ENCODE measurements at places on chromosomes 4 and X. TPM values are rescaled to one million over a fixed set of nuclear protein-coding genes. Genes with fewer than 3 reads are reported as not detected.

- DNase-seq = no peak
Observed at GRCh38 chr4:164095313-164096110, 601.0 kb downstream of the TMA16 start.

DNA sequence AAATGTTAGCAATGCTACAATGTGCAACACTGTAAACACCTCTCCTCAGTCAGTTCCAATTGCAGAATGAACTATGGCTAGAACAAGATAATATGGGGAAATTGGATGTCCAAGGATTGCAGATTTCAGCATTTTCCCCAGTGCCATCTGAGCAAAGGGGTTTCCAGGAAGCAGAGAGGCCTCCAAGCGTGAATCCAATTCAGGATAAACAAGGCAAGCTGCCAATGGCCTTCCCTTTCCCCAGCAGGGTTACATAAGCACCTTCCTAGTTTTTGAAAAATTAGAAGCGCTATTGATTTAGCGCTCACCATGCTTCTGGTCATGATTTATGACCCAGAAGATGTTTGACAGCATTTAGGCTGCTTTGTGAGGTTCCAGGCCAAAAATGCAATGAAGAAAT is 223.0 kb upstream of the GATB start:
- DNase-seq = no peak

- no peak for DNase-seq
Observed at GRCh38 chr4:189787216-189788031, 153.2 kb upstream of the FRG1 start.

GRCh38 chr4:81255524-81255923 is 40.5 kb upstream of the PRKG2 start:
- DNase-seq = no peak

GRCh38 chrX:17535229-17535628 is 160.2 kb downstream of the NHS start:
- no peak for DNase-seq

DNA sequence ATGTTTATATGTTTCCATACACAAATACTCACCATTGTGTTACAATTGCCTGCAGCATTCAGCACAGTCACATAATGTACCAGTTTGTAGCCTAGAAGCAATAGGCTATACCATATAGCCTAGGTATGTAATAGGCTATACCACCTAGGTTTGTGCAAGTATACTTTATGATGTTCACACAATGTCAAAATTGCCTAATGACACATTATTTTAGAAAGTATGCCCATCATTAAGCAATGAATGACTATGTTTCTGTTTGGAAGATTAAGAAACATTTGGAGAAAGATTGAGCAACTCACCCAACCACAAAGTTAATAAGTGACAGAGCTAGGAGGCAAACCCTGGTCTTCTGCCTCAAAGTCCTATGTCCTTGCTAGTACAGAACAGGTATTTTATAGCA is 96.8 kb upstream of the GRIA3 start:
- DNase-seq = no peak

GRCh38 chrX:150977411-150978162 is 5.5 kb upstream of the HMGB3 start:
- DNase-seq = no peak

DNA sequence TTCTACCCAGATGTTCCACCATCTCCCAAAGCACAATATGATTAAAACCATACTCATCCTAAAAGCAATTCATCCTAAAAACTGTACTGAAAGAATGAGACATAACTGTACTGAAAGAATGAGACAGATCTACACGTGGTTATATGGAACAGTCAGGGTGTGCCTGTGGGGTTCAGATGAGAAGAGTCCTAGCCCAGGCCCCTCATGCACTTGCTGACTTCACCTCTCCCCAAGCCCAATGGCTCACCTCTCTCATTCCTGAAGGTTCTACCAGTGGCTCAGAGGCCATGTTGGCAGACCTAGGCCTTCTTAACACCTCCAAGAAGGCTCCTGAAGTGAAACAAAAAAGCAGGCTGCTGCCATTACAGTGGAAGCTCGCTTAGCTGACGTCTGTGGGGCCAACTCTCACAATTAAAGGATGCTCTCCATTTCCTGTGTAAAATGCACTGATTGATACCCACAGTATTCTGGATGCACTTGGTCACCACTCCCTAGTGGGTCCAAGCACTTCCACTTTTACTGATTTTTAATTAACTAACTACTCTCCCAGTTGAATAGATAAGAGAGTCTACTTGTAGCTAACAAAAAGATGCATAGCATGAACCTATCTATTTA is 3.8 kb downstream of the PLAC1 start:
- no peak for DNase-seq

DNA sequence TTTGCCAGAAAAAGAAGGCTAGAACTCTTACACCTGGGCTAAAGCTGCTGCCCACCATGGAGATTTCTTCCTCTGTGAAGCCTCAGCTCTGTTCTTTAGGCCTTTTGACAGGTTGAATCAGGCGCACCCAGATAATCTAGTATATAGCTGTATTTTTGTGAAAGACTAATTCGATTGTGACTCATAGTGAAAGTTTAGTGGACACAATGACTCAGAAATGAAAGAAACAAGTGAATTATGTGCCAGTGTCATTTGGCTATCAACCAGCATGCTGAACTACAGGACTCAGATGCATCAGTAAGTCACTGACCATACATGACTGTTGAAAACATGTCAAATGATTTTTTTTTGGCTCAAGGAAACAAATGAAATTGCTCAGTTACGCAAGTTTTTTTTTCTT is 425.4 kb downstream of the SLITRK2 start:
- DNase-seq = no peak

DNA sequence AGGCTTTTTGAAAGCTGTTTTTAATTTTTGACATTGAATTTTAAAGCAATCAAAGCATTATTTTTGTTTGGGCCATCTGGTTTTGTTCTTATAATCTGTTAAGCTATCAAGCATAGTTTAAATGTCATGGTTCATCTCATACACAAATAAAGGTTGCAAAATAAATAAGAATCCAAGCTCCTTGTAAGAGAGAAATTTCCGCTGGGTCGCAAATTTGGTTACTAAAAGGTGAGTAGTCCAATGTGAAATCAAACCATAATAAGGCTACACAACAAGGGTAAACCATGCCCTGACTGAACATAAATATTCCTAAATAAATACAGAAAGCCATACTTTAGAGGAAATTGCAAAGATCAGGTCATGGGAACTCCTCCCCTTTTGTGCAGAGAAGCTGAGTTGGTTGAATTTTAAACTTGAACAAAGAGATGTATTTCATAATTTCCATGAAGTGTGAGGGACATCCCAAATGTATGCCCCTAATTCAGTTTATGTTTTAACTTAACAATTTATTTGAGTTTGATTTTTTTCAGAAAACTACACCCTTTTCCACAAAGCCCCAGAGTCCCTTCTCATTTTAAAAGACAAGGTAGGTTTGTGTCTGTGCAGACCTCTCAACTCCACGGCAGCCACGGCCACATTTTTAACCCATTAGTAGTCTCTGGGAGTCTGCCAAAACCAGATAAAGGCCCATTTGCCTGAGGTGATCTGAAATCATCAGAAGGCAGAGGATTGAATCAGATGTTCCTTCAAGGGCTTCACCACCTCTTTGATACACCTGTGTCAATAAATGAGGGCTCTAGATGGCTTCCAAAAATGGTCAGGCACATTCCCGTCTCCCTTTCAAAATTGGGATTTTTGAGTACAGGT is 85.2 kb downstream of the PLAC1 start:
- DNase-seq = no peak

Gene SLC16A2
- 2.6 TPM for total RNA-seq

DNA sequence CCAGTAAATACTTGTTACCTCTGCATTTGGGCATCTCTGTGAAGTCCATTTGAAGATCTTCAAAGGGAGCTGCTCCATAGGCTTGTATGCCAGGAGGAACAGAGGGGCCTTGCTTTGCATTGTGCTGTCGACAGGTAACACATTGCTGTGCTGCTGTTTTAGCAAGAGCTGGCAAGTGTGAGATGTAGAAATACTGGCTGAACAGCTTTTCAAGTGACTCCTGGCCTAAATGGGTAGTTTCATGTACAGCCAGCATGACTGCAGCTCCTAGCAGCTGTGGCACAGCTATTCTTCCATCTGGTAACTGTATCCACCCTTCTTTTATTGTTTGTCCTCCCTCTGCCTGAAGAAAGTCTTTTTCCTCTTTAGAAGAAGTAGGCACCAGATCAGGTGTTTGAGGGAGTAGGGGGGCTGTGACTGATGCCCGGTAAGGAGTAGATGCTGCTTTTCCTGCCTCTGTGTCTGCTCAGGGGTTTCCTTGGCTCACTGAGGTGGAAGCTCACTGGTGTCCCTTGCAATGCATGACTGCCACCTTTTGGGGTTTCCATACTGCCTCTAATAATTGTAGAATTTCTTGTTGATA is 965.3 kb downstream of the CCSER1 start:
- DNase-seq = no peak

GRCh38 chr4:173171987-173172386 is 3.4 kb downstream of the GALNT7 start:
- no peak for DNase-seq

- DNase-seq = no peak
Observed at GRCh38 chr4:84956014-84956413, 10.5 kb downstream of the WDFY3 start.

DNA sequence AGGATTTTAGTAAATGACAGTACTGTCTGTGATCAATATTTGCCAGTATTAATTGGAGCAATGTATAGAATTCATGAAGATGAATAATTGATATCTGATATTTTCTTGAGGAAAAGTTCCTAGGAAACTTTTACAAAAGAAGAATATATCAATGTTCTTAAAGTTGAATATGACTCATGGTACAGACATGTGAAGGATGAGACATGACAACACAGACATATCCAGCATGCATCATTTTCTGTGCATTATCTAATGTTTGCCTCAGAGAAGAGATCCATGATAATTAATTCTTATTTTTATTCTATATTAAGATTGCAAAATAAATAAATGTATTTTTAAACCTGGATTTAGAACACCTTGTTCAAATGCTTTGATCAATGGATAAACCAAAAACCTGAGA is 452.9 kb upstream of the EPHA5 start:
- no peak for DNase-seq

- no peak for DNase-seq
Observed at GRCh38 chr4:94623126-94623911, 134.4 kb upstream of the BMPR1B start.

DNA sequence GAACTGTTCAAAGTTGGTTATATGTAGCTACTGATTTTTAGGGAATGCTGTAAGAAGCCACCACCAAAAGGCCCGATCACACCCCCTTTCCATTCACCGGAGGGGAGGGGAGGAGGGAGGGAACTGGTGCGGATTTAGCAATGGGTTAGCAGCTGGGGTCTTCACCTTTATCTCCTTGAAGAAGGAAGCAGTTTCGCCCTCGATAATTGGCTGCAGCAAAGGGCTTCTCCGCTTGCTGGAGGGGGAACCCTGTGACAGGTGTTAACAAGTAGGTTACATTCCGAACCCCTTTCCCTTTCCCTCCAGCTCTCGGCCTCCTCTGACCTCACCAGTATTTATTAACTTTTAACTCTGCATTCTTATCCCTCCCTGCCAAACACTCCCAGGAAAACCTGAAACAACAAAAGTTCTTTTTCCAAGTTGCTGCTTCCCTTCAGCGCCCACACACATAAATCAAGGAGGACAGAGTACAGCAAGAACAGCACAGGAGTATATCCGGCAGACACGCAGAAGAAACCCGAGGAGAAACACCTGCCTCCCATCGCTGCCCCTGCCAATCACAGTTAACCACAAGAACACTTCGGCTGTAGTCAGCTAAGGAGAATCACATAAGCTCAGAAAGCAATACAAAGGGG is 39.8 kb upstream of the NAP1L5 start:
- no peak for DNase-seq

GRCh38 chr4:148954011-148954749 is 512.0 kb upstream of the NR3C2 start:
- no peak for DNase-seq

- no peak for DNase-seq
Observed at GRCh38 chrX:85037114-85037513, 33.4 kb downstream of the APOOL start.

DNA sequence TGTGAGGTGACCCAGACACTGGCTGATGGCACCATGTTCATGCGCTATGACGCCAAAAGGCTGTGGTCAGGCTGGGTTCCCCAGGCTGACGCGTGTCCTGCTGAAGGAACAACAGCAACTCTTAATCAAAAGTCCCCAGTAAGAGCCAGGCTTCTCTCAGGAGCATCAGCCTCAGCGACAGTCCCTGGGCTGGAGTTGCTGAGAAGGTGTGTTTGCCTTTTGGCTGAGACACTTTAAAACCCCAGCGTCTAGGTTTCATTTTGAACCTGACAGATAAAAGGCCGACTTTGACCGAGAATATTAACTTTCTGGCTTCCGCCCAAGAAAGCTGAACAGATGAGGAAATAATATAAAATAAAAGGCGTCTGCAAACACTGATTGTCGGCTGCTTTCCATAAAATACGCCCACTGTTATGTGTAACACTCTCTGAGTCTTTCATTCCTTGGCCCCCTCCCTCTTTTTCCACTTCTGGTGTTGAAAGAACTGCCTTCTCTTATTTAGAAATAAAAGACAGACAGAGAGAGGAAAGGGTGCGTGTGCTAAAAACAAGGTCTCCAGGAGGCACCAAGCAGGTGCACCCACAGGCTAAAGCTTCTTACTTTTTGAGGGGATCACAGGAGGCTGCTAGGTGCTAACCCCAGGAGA is 373.6 kb downstream of the MID1IP1 start:
- no peak for DNase-seq

- no peak for DNase-seq
Observed at GRCh38 chr4:95701500-95702170, 138.3 kb upstream of the PDHA2 start.

DNA sequence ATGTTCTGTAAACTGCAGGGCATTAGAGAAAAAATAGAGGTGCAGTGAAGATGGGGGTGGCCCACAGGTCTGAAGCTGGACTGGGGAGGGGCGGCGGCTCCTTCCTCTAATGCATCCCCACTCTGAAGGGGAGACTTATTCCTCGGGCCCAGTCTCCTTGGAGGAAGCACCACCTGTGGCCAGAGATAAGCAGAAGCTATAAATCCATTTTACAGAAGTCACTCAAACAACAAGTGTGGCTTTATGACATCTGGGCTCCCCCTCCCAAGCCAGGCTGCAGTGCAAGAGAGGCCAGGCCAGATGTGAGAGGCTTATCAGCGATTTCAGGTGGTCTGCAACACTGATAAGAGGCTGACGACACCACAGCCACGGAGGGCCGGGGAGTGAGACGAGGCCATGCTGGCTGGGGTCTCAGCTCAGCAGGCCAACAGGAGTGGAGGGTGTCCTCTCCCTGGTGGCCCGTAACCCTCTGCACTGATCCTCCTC is 15.8 kb downstream of the CYTL1 start:
- DNase-seq = no peak

GRCh38 chr4:113064244-113064643 is 14.8 kb downstream of the ANK2 start:
- DNase-seq = no peak

Gene DRD5
- total RNA-seq = not detected

Gene MAP3K15
- total RNA-seq = 3.6 TPM

- peak; percentile 43 for DNase-seq
Observed at GRCh38 chr4:576991-577498, 950 bp upstream of the TMEM271 start.

Measured in spleen (tissue), 13 donors.